ENCODE measurements at places on chromosomes 12 and 14. TPM values are rescaled to one million over a fixed set of nuclear protein-coding genes. Genes with fewer than 3 reads are reported as not detected.

Gene P2RX2
- total RNA-seq = 0.10 TPM

Gene MYBPC1
- not detected for total RNA-seq

Gene YEATS4
- 32.3 TPM for total RNA-seq

Gene ACSM4
- total RNA-seq = not detected

Gene RNASE2
- 38.3 TPM for total RNA-seq

Gene GZMB
- total RNA-seq = 54.7 TPM

Gene SYCP3
- total RNA-seq = 0.21 TPM

Gene HHIPL1
- not detected for total RNA-seq

Gene TAS2R7
- total RNA-seq = not detected

Gene ACOT4
- total RNA-seq = 0.42 TPM

Gene SELPLG
- 36.8 TPM for total RNA-seq

Gene LUM
- total RNA-seq = 0.10 TPM

Gene ASCL1
- 0.10 TPM for total RNA-seq

Gene SLC25A21
- not detected for total RNA-seq

Gene PLEK2
- 3.9 TPM for total RNA-seq

Gene FAM186B
- 0.84 TPM for total RNA-seq

Gene PLCZ1
- total RNA-seq = not detected

Gene KRT77
- not detected for total RNA-seq

Gene A2ML1
- total RNA-seq = not detected

Gene CPSF2
- 13.9 TPM for total RNA-seq

Gene REP15
- not detected for total RNA-seq

Gene PDE3A
- 1.3 TPM for total RNA-seq

Gene SLC16A7
- total RNA-seq = 28.5 TPM

Gene HOXC12
- total RNA-seq = not detected

Gene MGP
- total RNA-seq = 0.31 TPM

Gene GRIN2B
- total RNA-seq = under 0.01 TPM

Gene GPR68
- total RNA-seq = 1.7 TPM

Gene HIF1A
- 972 TPM for total RNA-seq

Gene RPS29
- total RNA-seq = 7,710 TPM

Gene ASIC1
- total RNA-seq = under 0.01 TPM

Gene LRRC10
- total RNA-seq = not detected

Measured in mononuclear cell (primary cell).